Type B pancreatic cell (in vitro differentiated cells): ENCODE measurements at places on chromosomes 2 and 18.

DNA sequence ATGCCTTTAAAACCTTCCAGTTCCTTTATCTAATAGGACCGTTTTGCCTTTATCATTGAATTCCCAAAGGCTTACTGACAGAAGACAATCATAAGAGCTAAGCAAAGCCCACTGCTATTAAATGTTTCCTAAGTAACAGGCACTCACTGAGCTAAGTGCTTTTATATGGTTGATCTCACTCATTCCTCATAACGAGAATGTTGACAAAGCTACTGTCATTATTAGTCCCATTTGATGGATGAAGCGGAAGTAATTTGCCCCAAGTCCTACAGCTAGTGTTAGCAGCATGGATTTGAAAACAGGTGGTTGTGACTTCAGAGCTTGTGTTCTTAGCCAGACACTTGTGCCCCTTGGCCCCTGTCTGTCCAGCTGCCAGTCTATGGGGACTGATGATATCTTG, 134.8 kb upstream of the SERPINE2 start:
- DNase-seq, result no peak

GRCh38 chr18:71760541-71760940, 783.6 kb downstream of the CBLN2 start:
- no peak for DNase-seq

GRCh38 chr2:157758586-157758985, 117.5 kb downstream of the ACVR1 start:
- DNase-seq, result no peak

GRCh38 chr2:197011801-197012641, 85.5 kb upstream of the PGAP1 start:
- no peak for DNase-seq

DNA sequence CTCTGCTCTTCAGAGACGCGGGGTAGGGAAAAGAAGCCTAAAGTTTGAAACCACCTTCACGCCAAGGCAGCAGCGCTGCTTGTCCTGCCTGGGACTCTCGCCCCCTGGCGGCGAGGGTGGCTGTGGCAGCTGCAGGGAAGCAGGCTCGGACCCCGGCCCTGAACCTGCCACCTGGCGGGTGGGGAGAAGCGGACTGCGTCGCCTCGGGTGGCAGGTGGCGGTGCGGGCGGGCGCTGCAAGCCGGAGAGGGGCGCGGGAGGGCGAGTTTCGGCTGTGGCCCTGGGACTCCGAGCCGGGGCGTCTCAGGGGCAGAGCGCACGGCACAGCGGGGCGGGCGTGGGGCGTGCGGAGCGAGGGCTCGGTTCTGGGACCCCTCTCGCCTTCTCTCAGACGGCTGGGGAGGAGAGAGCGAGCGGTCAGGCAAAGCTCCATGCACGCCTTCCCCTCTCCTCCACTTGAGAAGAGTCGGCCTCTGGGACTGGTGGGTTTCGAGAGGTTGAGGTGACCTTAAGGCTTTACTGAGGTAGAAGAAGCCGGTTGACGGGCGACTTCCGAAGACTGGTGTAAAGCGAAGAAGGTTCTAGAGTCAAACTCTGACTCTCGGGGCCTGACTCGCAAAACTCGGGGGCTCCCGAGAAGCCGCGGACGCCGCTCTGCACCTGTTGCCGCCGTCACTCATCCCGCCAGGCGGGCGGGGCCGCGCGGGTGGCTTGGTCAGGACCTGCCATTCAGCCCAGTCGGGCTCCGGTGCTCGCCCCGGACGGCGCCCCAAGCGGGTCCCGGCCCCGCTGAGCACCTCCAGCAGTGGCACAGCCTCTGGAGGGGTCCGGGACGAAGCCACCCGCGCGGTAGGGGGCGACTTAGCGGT, 1.1 kb upstream of the BOLL start:
- peak; percentile 71 for DNase-seq
